NCI-H526 (cell line): ENCODE measurements at places on chromosomes 1 and 21.

- no peak for DNase-seq
These were observed 55.2 kb upstream of the ANGPTL1 start for GRCh38 chr1:178926046-178926445.

GRCh38 chr1:211469113-211469512 lies 22.8 kb downstream of the RD3 start:
- no peak for DNase-seq

GRCh38 chr1:240526312-240526711 lies 85.6 kb downstream of the GREM2 start:
- DNase-seq, result no peak

GRCh38 chr1:217495249-217495648 lies 135.6 kb downstream of the GPATCH2 start:
- no peak for DNase-seq

GRCh38 chr21:16533692-16534407 lies 804.1 kb downstream of the USP25 start:
- DNase-seq, result peak; percentile 58

GRCh38 chr1:63665824-63666223 lies 72.6 kb downstream of the PGM1 start:
- DNase-seq, result no peak

DNA sequence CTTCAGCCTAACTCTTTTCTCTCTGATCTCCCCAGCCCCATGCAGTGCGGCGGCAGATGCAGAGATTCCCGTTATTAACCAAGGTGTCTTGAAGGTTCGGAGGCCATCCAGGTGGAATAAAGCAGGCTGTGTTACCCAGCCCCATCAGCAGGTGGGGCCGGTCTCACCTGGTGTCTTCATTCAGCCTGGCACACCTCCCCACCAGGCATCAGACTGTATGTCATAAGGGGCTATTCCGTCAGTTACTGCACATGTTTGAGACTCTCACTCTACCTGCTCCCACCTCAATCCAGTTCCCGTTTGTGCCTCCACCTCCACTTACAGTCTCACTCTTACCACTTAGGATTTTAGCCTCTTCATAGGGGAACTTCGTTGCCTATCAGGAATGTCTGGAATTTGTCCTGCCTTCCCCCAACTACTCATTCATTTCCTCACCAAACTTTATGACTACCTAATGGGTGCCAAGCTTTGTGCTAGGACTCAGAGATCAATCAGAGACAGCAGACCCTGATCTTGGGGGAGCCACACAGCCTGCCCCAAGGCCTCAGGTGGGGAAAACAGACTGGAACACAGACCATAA lies 170.2 kb downstream of the PLPP3 start:
- DNase-seq, result peak; percentile 17

GRCh38 chr1:6070450-6070974 lies 24.8 kb downstream of the KCNAB2 start:
- DNase-seq, result no peak

DNA sequence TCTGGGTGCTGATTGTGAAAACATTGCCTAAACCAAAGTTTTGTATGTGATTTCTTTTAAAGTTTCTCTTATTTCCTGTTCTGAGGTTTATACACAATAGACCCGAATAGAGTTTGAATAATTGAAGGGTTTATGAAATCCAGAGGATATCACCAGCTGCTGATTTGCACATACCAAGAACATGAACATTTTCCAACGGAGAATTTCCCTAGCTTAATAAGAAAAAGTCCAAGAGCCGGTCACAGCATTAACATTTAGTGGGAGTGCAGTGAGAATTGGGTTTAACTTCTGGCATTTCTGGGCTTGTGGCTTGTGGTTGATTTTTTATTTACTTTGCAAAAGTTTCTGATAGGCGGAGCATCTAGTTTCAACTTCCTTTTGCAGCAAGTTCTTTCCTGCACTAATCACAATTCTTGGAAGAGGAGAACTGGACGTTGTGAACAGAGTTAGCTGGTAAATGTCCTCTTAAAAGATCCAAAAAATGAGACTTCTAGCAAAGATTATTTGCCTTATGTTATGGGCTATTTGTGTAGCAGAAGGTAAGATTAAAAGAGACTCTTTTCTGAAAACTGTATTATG lies at the start of gene CFH:
CFH (plus strand) TSS at position 407 of the 579 bp plus-strand sequence; CDS start at position 482, 75 bp downstream.
- DNase-seq, result no peak

GRCh38 chr1:45260244-45260643 lies 53.8 kb upstream of the ZSWIM5 start:
- no peak for DNase-seq

DNA sequence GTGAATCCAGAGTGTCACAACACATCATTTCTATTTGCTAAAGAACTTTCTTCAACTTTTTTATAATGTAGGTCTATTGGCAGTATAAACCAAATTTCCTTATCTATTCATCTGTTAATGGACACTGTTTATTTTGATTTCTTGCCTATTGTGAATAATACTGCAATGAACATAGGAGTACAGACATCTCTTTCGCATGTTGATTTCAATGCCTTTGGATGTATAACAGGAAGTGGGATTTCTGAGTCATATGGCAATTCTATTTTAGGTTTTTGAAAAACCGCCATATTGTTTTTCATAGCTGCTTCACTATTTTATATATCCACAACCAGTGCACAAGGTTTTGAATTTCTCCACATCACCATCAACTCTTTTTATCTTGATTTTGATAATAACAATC lies 198.7 kb downstream of the KCNT2 start:
- no peak for DNase-seq

- DNase-seq, result peak; percentile 100
These were observed at the start of gene GAS5 for GRCh38 chr1:173867753-173868265. Gene GAS5, minus strand, starts transcription at chr1:173867989.

DNA sequence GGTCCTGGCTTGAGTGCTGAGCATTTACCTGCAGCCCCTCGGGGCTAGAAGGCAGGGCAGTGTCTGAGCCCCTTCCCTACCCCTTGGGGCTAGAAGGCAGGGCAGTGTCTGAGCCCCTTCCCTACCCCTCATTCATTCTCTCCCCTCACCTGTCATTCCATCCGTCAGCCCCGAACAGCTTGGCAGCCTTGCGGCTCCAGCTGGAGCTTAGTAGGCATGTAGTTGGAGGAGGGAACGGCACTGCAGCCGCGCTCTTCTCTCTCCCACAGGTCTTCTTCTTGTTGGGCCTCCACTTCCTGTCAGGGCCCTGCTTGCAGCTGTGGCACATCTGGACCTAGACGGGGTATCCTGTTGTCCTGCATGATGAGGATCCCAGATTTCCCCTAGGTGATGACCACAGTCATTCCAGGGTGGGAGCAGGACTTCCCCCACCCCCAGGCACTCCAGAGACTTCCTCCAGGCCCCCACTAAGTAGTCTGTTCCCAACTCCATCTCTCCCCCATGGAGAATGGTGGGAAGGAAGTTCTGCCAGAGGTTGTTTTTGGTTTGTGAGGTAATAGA lies 22.2 kb downstream of the MAPKAPK2 start:
- no peak for DNase-seq

- DNase-seq, result no peak
These were observed 125.8 kb downstream of the CTH start for GRCh38 chr1:70536708-70537366.

DNA sequence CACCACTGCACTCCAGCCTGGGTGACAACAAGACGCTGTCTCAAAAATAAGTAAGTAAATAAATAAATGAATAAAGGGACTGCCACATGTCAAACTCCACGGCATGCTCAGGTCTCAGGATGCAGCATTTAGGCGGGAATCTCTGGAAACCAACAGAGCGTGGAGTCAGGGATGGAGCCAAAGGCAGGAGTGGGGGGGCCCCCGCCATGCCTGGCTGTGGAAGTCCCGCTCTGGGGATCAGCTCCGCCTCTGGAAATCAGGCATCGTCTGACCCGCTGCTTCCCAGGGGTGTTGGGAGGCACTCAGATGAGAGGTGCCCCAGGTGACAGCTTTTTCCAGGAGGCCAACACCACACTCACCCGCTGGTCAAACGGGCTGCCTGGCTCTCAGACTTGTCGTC lies 20.2 kb downstream of the KIF17 start:
- DNase-seq, result no peak

- DNase-seq, result no peak
These were observed 421.5 kb downstream of the RWDD3 start for GRCh38 chr1:95655321-95656020.

GRCh38 chr1:204915861-204916495 lies 45.3 kb downstream of the NFASC start:
- no peak for DNase-seq

- DNase-seq, result peak; percentile 15
These were observed 144.0 kb downstream of the ROR1 start for GRCh38 chr1:63917571-63918417.

DNA sequence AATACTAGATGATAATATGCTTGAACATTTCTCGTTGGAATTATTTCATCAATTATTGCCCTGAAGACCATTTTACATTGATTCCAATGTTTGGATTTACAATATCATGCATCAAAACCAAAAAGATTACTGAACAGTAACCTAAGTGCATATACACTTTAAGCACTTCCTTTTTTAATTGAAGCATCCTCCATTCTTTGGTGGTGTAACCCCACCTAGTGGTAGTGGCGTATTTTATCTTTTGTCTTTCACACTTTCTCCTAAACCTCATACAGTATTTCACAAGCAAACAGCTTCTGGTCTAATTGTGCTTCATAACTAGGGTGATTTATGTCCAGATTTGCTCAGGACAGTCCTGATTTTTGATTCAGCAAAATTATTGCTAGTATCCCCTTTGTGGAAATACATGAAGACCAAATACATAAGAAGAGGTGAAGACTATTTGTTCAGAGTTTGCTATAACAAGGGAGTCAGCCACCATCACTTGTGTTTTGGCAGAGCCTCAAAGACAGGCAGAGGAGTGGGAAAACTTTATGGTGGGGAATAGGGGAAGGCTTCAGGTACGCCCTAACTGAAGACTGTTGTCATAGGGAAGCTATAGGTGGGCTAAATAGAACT lies 3.4 kb upstream of the NVL start:
- peak; percentile 70 for DNase-seq

DNA sequence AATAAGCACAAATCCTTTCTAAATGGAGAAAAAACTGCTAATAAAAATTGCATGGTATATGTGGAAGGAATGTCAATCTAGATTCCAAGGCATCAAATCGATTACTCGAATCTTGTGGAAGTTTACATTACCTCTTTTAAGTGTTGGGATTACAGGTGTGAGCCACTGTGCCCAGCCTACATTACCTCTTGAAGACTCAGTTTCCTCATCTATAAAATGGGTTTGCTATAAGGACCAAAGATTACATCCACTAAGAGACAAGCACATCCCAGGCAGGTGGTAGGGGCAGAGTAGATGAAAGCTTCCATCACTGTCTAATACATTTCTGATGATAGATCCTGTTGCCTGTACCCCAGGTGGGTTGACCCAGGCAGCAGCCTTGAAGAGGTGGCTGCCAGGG lies 16.1 kb downstream of the DHCR24 start:
- DNase-seq, result no peak

- no peak for DNase-seq
These were observed 66.0 kb upstream of the SDC3 start for GRCh38 chr1:30974536-30974935.

GRCh38 chr1:25811384-25812082 lies 8.2 kb upstream of the MTFR1L start:
- no peak for DNase-seq

- DNase-seq, result no peak
These were observed 14.0 kb downstream of the ETS2 start for GRCh38 chr21:38819719-38820159.

DNA sequence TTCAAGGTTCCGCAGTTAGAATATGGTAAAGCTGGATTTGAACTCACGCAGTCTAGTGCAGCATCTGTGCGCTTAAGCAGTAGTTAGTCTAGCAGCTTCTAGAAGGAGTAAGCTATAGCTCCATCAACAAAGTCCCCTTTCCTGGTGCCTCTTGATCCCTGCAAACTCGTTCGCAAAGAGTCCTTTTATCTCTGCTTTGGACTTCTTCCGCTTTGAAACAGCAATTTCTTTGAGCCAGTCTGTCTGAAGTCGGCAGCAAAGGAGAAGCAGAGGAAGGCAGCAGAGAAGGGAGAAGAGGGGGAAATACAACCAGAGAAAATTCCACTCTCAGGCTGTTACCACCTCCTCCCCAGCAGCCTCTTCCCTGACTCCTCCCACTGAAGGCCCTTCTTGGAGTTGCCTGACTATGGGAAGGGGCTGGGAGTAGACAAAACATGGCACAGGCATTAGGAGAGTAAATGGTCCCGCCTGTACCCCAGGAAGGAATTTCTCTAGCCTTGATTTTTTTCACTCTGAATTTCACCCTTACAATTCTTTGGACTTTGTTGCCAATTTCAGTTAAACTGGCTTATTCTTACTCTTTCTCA lies 25.9 kb downstream of the HSD3B2 start:
- no peak for DNase-seq

- DNase-seq, result no peak
These were observed 222.2 kb downstream of the ASTN1 start for GRCh38 chr1:176942346-176942745.

DNA sequence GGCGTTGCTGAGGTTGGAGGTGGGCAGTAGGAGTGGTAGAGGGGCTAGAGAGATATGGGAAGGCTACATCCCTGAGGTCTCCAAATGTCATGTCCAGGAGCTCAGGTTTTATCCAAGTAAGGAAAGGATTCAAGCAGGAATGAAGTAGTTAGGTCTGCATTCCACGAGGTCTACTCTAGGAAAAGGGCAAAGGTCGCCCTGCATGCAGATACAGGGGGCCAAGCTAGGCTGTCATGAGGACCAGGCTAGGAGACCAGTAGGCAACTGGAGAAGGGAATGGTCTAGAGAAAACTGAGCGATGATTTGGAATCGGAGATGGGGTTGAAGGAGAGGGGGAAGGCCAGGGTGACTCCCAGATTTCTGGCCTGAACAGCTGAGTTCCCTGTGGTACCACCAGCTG lies 48.7 kb downstream of the IRF2BP2 start:
- no peak for DNase-seq

GRCh38 chr1:197065559-197065958 lies 1.5 kb downstream of the F13B start:
- DNase-seq, result no peak

- DNase-seq, result peak; percentile 63
These were observed 210.3 kb downstream of the SLC35F3 start for GRCh38 chr1:234114648-234115307.

GRCh38 chr1:89980605-89981004 lies 14.3 kb upstream of the ZNF326 start:
- no peak for DNase-seq

DNA sequence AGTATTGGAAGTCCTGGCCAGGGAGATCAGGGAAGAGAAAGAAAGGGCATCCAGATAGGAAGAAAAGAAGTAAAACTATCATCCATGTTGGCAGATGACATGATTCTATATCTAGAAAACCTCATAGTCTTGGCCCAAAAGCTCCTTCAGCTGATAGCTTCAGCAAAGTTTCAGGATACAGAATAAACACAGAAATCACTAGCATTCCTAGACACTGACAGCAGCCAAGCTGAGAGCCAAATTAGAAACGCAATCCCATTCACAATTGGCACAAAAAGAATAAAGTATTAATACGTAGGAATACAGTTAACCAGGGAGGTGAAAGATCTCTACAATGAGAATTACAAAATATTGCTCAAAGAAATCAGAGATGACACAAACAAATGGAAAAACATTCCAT lies 44.6 kb downstream of the ZFYVE9 start:
- DNase-seq, result no peak

GRCh38 chr1:154306151-154306550 lies 14.7 kb upstream of the AQP10 start:
- DNase-seq, result no peak
